ENCODE measurements at places on chromosomes 16 and 17.

GRCh38 chr16:82059161-82059982 lies 24.3 kb downstream of the HSD17B2 start:
- no peak for DNase-seq

DNA sequence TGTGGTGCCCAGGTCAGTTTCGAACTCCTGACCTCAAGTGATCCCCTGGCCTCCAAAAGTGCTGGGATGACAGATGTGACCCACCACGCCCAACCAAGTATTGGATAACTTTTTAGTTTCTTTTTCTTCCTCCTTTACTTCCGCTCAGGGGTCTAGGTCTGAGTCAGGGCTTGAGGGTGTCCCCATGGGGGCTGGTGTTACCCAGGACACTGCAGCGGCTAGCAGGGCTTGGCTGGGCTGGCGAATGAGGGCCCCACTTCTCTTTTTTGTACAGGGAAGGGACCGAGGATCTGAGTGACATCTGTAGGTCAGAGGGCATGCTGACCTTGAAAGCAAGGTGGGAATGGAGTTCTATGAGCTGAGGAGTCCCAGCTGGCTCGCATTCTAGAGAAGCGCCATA lies 24.9 kb downstream of the RAB11FIP3 start:
- peak; percentile 12 for DNase-seq

DNA sequence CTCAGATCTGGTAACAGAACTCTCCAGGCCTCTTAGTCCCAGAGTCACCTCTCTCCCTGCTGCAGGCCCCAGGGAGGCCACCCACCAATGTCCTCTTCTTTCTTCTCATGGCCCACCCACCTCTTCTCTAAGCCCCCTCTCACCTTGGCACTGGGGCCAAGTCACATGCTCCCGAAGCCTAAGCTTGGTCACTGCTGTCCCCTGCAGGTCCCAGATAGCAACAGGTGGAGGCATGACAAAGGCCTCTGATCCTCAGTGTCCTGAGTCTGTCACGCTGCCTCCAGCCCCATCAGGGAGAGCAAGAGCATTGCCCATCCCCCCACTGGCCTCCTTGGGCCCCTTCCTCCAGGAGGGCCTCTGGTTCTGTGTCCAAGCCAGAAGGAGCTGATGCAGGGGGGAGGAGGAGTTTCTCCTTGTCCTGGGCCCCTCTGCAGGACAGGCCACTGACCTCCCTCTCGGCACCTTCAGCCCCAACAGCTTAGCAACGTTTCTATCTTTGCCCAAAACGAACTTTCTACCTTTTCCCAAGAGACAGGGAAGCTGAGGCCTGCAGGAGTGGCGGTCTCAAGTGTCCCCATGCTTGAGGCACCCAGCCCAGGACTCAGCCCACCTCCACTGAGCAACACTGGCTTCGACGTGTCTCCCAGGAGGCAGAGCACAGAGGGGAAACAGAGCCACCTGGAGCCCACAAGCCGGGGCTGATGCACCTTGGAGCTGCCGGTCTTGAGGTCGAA lies 8.6 kb downstream of the P2RX1 start:
- no peak for DNase-seq

GRCh38 chr16:57025941-57026777 lies 36.8 kb downstream of the NLRC5 start:
- no peak for DNase-seq

GRCh38 chr16:72927199-72928089 lies 120.5 kb downstream of the ZFHX3 start:
- no peak for DNase-seq

- DNase-seq = no peak
Measured at GRCh38 chr17:9977180-9977575, 72.1 kb upstream of the RCVRN start.

DNA sequence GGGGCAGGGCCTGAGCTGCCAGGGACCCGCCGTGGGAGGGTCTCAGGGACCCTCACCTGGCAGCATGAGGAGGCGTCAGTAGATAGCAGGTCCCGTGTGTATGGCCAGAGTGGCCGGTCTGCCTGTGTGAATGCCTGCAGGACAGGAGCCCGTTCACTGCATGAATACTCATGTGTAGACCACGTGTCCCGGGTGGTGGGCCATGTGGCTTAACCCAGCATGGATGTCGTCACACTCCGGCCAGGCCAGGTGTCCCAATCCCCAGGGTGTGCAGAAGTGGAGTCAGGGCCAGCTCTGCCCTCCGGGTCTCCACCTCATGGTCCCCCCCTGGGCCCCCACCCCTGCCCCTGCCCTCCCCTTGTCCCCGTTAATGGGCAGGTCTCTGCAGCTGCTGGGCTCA lies 53.7 kb downstream of the BAHCC1 start:
- DNase-seq = no peak

GRCh38 chr17:40857535-40857934 lies 9.5 kb downstream of the KRT12 start:
- no peak for DNase-seq

GRCh38 chr16:58022601-58023371 lies 2.8 kb upstream of the MMP15 start:
- no peak for DNase-seq

DNA sequence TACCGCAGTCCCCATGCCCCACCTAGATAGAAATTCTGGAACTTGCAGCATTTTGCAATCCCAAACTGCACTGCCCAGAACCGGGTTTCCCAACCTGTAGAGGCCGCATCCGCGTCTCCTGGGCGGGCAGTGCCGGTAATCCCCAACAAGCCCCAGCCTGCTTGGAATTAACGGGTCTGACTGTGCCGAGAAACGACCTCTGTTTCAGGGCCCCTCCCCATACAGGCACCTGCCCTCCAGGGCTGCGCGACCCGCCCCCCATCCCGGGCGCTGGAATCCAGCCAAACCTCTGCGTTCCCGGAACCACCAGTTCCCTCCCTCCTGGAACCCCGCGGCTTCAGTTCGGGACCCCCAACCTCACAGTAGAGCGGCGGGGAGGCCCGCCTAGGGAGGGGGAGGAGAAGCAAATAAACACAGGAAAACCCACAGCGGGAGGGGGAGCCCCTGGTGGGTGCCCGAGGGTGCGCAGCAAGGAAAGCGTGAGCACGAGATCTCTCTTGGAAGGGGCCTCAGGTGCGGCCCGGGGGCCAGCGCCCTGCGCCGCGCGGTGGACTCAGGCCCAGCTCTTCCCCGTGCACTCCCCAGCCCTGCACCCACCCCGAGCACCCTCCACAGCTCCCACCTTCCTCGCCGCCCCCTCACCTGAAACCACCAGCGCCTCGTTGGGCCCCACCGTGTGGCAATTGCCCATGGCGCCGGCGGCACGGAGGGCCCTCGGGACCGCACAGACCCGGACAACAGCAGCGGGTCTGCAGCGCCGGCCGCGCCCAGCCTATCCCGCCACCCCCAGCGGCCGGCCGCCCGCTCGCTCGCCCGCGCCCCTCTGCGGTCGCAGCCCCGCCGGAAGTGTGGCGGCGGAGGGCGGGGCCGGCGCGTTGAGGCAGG lies at the start of gene FLOT2:
TSS of gene FLOT2 (minus strand) at position 850 of the 885 bp plus-strand sequence. CDS start at position 691, 159 bp downstream.
- peak; percentile 75 for DNase-seq

GRCh38 chr17:8420041-8420934 lies 15.4 kb upstream of the NDEL1 start:
- no peak for DNase-seq

GRCh38 chr16:19690196-19690595 lies 27.8 kb downstream of the KNOP1 start:
- no peak for DNase-seq

GRCh38 chr17:70314096-70314495 lies 144.8 kb downstream of the KCNJ2 start:
- DNase-seq = no peak

DNA sequence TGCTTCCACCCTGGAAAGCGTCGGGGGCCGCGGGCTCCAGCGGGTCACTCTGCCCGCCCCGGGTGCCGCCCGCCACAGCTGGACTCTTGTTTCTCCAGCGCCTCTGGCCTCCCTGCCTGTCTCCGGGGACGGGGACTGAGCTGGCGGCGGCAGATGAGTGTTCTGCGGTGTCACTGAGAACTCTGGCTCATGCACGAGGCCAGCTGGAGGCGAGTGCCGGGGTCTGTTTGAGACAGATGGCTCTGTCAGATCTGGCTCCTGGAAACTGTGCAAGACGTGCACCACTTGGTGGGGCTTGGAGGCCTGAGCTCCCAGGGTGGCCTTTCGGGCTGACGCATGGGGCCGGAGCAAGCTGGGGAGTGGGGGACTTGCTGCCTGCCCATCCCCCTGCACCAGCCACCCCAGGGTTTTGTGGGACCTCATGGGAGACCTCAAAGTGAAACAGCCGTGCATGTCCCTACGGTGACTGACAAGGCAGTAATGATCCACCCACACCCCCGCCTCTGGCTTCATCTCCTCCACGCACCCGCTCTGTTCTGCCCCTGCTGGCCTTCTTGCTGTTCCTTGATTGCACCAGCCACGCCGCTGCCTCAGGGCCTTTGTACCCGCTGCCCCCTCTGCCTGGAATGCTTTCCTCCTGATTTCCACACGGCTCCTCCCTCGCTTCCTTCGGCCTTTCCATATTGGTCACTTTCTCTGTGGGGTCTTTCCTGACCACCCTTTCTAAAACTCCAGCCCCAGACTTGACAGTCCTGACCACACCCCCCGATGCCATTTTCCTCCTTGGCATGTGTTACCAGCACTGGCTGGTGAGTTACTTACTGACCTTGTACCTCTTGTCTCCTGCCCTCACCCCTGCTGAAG lies 174.9 kb upstream of the CIBAR2 start:
- no peak for DNase-seq

GRCh38 chr16:11719171-11719570 lies 23.5 kb downstream of the TXNDC11 start:
- no peak for DNase-seq

DNA sequence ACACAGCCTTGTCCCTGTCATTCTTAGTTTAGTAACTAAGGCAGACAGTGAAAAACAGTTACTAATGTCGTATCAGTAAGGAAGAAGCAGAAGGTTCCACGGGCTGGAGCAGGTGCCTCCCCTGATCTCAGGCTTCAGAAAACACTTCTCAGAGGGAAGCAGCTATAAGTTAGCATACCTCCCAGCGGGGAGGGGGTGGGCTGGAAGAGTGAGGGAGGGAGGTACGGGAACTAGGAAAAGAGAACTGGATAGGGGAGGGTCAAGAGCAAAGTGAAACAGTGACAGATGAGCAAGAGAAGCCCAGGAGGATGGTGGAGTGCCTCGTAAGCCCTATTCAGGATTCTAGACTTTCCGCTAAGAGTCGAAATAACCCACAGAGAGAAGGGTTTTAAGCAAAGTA lies 186.3 kb upstream of the XYLT1 start:
- DNase-seq = no peak

DNA sequence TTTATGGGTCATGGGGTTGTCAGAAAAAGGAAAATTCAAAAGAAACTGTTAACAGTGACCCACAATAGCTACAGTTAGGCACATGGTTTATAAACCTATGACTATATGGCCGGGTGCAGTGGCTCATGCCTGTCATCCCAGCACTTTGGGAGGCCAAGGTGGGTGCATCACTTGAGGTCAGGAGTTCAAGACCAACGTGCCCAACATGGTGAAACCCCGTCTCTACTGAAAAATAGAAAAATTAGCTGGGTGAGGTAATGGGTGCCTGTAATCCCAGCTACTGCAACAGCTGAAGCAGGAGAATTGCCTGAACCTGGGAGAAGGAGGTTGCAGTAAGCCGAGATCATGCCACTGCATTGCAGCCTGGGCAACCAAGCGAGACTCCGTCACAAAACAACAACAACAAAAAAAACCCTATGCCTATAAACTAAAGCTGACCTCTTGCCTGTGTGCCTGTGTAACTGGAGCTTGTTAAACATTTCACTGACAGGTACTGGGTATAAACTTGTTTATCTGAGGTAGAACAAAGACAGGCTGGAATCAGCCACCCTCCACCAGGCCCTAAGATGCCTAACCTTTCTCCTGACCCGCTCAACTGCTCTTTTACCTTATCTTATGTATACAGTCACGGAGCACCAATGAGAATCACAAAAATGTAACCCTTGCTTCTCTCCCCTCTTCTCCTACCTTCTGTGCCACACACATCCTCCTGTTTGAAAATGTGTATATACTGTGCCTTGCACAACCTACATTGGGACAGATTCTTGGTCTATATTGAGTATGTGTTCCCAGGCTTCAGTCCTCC lies 62.9 kb upstream of the ATF7IP2 start:
- no peak for DNase-seq

DNA sequence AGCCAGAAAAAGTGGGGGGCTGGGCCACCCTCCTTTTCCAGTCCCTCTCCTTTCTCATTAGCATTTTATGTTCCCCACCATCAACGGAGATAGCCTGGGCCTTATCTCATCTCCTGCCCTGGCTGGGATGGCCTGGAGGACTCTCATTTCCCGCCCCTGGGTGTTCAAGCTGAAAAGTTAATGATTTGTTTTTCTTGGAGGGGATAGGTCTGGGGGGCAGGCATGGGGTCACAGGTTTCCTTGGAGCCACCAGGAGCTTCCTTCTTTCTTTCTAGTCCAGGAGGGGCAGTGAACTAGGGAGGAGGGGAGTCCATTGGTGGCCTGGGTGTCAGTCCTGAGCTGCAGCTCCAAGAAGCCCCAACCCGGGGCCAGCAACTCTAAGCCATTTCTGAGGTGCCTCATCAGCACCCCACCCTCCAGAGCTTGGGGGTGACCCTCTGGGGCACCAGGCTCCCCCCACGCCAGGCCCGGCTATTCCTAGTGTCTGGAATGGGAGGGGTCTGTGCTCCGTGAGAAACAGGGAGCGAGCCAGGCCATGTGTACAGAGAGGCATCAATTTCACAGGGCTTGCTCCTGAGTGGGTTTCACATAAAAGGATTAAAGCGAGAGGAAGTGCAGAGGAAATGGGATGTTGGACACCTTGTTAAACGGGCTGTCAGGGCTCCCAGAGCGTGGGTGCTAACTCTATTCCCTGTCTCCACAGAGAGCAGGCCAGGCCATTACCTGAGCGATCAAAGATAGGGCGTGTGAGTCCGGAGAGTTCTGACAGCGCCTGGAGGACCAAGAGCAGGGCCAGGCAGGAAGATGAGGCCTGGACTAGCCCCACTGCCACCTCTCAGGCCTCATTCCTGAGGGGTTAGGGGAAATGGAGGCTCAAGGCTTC lies 90.6 kb upstream of the LHX1 start:
- DNase-seq = no peak

Data from OCI-LY7 (cell line).